ENCODE measurements at places on chromosomes 2 and 18. TPM values are rescaled to one million over a fixed set of nuclear protein-coding genes. Genes with fewer than 3 reads are reported as not detected.

DNA sequence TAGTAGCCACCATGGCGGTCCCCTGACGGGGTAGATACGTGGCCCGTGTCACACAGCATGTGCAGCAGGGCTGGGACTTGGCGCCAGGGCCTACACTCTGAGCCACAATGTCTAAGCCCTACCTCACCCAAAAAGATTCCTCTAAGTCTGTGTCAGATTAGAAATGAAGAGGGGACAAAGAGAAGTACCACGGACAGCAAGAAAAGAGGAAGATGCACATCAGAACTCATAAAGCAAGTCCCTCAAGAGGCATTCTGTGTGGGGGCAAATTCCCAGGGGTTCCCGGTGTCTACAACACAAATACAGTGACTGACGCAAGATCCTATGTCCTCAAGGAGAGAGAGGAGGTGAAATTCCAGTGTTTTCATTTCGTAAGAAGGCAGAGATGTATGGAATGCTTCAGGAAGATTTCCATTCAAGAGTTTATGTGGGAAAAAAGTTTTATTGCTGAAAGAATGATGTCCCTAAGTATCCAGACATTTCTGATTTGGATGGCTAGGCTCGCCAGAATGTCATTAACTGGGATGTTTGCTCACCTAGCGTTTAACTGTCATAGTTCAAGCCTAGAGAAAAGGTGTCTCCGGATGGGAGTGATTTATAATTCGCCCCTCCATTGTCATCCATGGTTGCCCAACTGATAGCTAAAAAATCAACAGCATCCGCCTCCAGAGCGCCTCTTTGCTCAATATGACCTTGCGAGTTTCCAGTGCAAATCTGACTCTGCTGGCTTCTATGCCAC is 75.6 kb upstream of the CHMP1B start:
- H3K27ac ChIP-seq: no peak overlapping the region
- no peak for DNase-seq
- H3K4me3 ChIP-seq: no peak overlapping the region
- H3K36me3 ChIP-seq: no peaks in the 10 kb centered on the region
- H3K27me3 ChIP-seq: no peaks in the 10 kb centered on the region

DNA sequence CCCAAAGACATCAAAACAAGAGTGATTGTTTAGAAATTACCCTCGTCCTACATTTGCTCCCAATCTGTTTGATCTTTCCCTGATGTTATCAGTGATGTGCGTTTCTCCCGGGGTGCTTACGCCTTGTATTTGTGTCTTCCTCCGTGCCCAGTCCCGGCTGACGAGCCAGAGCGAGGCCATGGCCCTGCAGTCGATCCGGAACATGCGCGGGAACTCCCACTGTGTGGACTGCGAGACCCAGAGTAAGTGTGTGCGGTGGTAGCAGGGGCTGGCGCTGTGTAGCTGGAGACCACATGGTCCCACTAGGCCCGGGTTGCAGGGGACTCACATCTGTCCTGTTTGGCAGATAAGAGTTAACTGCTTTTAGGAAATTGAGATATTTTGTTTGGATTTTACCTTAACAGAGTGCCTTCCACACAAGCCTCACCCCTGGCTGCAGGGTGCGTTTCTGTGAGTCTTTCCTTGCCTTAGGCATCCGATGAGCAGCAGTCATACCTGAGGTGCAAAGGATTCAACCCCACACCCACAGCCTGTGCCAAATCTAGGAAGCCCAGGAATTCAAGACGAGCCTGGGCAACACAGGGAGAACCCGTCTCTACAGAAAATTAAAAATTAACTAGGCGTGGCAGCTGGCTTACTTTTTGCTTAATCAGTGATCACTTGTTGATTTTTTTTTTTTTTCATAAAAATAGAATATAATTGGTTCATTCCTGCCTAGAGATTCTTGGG is 127.4 kb downstream of the GBX2 start:
- DNase-seq: no peak
- H3K36me3 ChIP-seq: no peaks in the 10 kb centered on the region
- no peak overlapping the region for H3K27ac ChIP-seq
- H3K4me1 ChIP-seq: no peaks in the 10 kb centered on the region
- no peak overlapping the region for H3K4me3 ChIP-seq

DNA sequence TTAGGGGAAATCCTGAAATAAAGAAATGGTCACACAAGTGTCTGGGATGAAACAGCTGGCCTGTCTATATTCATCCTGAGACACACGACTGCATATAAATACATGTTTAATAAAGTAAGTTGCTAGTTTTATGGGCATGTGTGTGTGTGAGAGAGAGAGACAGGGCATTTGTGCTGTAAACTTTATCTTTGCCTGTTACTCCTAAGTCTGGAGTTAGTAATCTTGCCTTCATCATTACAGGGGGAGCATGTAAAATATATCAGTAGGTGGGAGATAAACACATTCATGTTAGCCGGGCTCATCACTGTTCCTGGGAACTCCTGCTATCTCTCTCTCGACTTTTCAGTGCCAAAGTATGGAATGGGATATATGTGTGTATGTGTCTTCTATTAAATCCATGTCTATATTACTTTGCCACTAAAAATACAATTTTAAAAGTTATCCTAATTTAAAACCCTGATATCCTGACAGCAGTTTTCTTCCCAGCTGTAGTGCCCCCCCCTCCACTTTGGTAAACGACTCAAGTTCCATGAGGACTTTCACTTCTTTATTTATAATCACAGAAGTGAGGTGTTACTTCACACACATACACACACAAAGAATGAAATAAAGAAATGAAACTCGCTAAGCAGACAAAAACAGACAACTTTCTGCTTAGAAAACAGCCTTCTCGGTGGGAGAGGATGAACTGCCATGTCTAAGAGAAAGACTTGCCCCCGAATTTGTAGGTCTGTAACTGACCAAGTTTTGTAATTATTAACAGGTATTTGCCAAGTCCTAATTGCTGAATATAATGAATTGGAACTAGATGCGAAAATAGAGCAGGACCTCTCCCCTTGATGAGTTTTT is 947 bp downstream of the ZEB2 start:
- H3K4me3 ChIP-seq: peak overlapping the region; percentile 70
- H3K27ac ChIP-seq: peak overlapping the region; percentile 99
- no peaks in the 10 kb centered on the region for H3K36me3 ChIP-seq
- no peaks in the 10 kb centered on the region for H3K27me3 ChIP-seq
- DNase-seq: no peak

Gene GPR17
- total RNA-seq: not detected

Gene ALK
- total RNA-seq: 0.74 TPM

- H3K27me3 ChIP-seq: no peaks in the 10 kb centered on the region
- H3K4me1 ChIP-seq: no peaks in the 10 kb centered on the region
- H3K36me3 ChIP-seq: no peaks in the 10 kb centered on the region
- no peak overlapping the region for H3K4me3 ChIP-seq
- DNase-seq: no peak
- H3K27ac ChIP-seq: peak overlapping the region; percentile 32
Observed at GRCh38 chr18:11005528-11005927, 143.8 kb downstream of the PIEZO2 start.

Gene ALPP
- not detected for total RNA-seq

- H3K27me3 ChIP-seq: no peaks in the 10 kb centered on the region
- H3K27ac ChIP-seq: no peak overlapping the region
- H3K4me3 ChIP-seq: no peak overlapping the region
- H3K36me3 ChIP-seq: no peaks in the 10 kb centered on the region
Observed at GRCh38 chr2:215699700-215700538, 264.1 kb upstream of the FN1 start.

- H3K4me3 ChIP-seq: no peak overlapping the region
- DNase-seq: no peak
- H3K36me3 ChIP-seq: no peaks in the 10 kb centered on the region
- H3K4me1 ChIP-seq: peaks cover 3% of the 10 kb centered on the region
- H3K27ac ChIP-seq: no peak overlapping the region
Observed at GRCh38 chr2:151767536-151767935, 33.3 kb upstream of the NEB start.

GRCh38 chr2:153488072-153488471 is 9.5 kb upstream of the RPRM start:
- no peak for DNase-seq
- H3K27ac ChIP-seq: no peak overlapping the region
- H3K4me1 ChIP-seq: no peaks in the 10 kb centered on the region
- H3K27me3 ChIP-seq: no peaks in the 10 kb centered on the region
- no peak overlapping the region for H3K4me3 ChIP-seq

Gene CXCR4
- total RNA-seq: 39.5 TPM

Gene SLC30A3
- 1.2 TPM for total RNA-seq

- no peak overlapping the region for H3K27ac ChIP-seq
- no peaks in the 10 kb centered on the region for H3K4me1 ChIP-seq
- no peaks in the 10 kb centered on the region for H3K27me3 ChIP-seq
- no peak overlapping the region for H3K4me3 ChIP-seq
Observed at GRCh38 chr2:31113765-31114164, 24.5 kb downstream of the GALNT14 start.

DNA sequence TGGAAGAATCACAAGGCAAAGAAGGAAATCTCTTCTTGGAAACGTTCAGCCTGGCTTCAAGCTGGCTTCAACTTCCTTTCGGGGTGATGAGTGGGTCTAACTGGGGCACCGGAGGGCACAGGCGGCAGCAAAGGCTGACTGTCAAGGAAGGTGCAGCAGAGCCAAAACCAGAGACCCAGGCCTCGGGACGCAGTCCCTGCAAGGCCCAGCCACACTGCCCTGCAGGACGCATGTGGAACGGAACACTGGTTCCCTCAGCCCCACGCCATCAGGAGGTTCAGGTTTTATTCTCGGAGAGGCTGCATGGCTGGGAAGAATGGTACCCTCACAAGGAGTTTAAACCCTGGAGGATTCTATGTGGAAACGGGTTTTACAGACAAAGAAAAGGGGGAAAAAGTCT is 165.5 kb downstream of the HDAC4 start:
- no peak for DNase-seq
- no peak overlapping the region for H3K27ac ChIP-seq
- no peaks in the 10 kb centered on the region for H3K36me3 ChIP-seq

DNA sequence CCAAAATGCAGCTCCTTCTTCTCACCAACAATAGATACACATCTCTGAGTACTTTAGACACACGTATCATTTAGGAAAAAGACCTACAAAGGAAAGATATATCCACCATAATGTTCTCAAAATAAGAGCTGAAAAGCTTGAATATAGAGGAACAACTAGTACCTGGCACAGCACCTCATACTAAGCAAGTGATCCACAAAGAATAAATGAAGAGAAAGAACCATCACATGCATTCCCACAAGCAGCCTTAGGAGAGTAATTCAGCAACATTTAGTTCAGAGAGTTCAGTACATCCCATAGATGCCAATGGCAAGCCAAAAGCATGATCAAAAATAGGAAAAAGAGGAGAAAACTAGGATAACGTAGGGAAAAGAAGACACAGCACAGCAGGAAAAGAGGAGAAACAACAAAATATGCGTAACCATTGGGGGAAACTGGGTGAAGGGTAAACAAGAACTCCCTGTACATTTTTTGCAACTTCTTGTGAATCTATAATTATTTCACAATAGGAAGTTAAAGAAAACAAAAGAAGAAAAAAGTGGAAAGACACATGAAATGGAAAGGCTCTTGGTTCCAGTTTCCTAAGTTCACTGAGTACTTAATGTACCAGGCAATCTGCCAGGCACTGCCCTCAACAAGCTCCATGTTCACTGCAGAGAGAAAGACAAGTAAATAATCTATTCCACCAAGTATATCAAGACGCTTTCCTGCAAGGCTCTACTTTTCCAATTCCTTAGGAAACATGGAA is 22.3 kb downstream of the CLASP1 start:
- peaks cover 21% of the 10 kb centered on the region for H3K4me1 ChIP-seq
- no peaks in the 10 kb centered on the region for H3K27me3 ChIP-seq
- no peak for DNase-seq
- H3K36me3 ChIP-seq: no peaks in the 10 kb centered on the region
- no peak overlapping the region for H3K4me3 ChIP-seq

DNA sequence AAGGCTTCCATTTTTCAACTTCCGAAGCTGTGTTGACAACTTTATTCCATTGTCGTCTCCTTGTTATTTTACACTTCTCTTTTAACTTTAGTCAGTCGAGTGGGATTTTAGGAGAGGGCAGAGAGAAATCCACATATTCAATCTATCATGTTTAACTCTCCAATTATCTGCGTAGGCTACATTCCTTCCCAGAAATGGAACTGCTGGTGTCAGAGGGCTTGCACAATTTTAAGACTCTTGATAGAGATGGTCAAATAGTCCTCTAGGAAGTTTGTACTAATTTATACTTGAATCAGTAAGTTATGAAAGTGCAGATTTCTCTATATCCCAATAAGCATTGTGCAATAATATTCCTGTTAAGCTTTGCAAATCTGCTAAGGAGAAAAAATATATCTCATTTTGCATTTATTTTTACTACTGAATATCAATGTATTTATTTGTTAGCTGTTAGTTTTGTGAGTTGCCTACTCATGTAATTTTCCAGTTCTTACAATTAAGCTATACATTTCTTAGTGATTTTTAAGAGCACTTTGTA is 95.6 kb downstream of the CYP26B1 start:
- no peaks in the 10 kb centered on the region for H3K4me1 ChIP-seq
- H3K36me3 ChIP-seq: no peaks in the 10 kb centered on the region
- no peak overlapping the region for H3K4me3 ChIP-seq
- H3K27me3 ChIP-seq: no peaks in the 10 kb centered on the region
- no peak for DNase-seq

Gene LIMS4
- total RNA-seq: 1.5 TPM

Gene SLC5A7
- total RNA-seq: 1.7 TPM

- no peaks in the 10 kb centered on the region for H3K27me3 ChIP-seq
- no peak overlapping the region for H3K27ac ChIP-seq
- H3K4me1 ChIP-seq: no peaks in the 10 kb centered on the region
- H3K4me3 ChIP-seq: no peak overlapping the region
- no peak for DNase-seq
Observed at GRCh38 chr2:176280867-176281658, 11.8 kb downstream of the MTX2 start.

- H3K36me3 ChIP-seq: no peaks in the 10 kb centered on the region
- DNase-seq: no peak
- H3K27ac ChIP-seq: no peak overlapping the region
- no peak overlapping the region for H3K4me3 ChIP-seq
Observed at GRCh38 chr2:227415538-227416424, 28.0 kb upstream of the SCYGR1 start.

Gene CIB4
- not detected for total RNA-seq

Gene IHH
- not detected for total RNA-seq

GRCh38 chr2:222946700-222947287 is 86.0 kb downstream of the ACSL3 start:
- no peaks in the 10 kb centered on the region for H3K36me3 ChIP-seq
- H3K27ac ChIP-seq: no peak overlapping the region
- H3K27me3 ChIP-seq: no peaks in the 10 kb centered on the region
- H3K4me3 ChIP-seq: no peak overlapping the region

DNA sequence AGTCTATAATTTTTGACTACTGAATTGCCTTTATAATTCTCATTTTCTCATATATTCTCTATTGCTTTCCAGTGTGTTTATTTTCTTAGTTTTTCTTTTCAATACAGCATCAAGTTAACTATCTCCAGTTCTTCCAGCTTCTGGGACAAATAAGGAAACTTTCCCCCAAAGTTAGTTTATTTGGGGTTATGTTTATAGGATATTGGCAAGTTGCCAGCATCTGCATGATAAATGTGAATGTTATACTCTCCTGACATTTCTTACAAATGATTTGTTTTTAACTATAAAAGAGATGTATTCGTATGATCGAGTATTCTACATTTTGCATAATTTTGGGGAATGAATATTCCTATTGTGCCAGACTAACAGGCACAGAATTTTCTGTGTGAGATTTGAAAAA is 140.6 kb upstream of the KCNJ3 start:
- no peaks in the 10 kb centered on the region for H3K36me3 ChIP-seq
- no peak overlapping the region for H3K4me3 ChIP-seq
- DNase-seq: no peak
- H3K4me1 ChIP-seq: no peaks in the 10 kb centered on the region
- H3K27ac ChIP-seq: no peak overlapping the region
- no peaks in the 10 kb centered on the region for H3K27me3 ChIP-seq

- H3K27me3 ChIP-seq: no peaks in the 10 kb centered on the region
- no peak for DNase-seq
- H3K4me3 ChIP-seq: no peak overlapping the region
- H3K36me3 ChIP-seq: peaks cover 10% of the 10 kb centered on the region
Observed at GRCh38 chr2:9378433-9379390, 44.6 kb downstream of the ITGB1BP1 start.
